ENCODE measurements at places on chromosomes 7 and 10.

- no peak for DNase-seq
Observed at GRCh38 chr7:75881436-75882095, 2.7 kb downstream of the RHBDD2 start.

- no peak for DNase-seq
Observed at GRCh38 chr7:46630031-46630430, 709.0 kb upstream of the IGFBP3 start.

- no peak for DNase-seq
Observed at GRCh38 chr7:24877790-24878311, 102.1 kb downstream of the OSBPL3 start.

- DNase-seq, result no peak
Observed at GRCh38 chr7:80475383-80475782, 36.5 kb downstream of the GNAT3 start.

- DNase-seq, result no peak
Observed at GRCh38 chr7:41889472-41889871, 186.6 kb upstream of the INHBA start.

Data from dorsolateral prefrontal cortex (tissue), 122 donors.